H54 (cell line): ENCODE measurements at places on chromosomes 5 and 9.

DNA sequence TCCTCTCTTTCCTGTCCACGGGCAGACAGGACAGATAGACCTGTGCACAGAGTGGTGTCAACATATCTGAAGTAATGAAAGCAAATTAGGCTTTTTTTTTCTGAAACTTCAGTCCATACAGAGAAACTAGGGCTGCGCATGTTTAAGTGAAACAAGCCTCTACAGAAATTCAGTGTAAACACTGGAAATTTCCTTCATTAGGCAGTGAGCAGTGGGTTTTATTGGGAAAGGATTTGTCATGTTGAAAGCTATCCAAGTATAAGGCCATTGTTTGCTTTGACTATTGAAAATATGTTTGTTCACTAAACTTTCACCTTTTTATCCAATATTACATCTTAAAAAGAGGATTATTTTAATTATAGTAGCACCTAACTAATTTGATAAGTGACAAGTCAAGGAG is 161.2 kb downstream of the AOPEP start:
- DNase-seq, result no peak

DNA sequence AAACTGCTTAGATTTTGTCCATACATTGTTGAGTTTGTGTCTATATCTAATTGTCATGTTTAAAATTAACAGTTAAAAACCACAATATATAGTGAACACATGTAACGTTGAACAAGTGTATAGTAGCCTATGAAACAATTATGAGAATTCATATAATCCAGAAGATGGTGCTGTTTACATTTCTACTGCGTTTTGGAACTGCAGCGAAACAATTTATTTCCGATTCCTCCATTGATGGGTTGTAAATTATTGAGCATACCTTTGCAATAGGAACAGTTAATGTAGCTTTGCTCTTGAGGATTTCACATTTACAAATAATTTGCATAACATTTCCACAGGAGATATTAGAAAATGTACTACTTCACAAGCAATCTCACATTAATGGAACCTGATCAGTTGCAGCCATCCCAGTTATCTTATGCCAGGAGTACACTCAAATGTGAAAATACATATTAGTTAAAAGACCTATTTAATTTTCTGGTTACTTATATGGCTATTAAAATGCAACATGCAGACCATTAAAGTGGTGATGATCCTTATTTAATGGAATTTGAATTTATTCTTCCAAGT is 411.8 kb downstream of the CDH10 start:
- DNase-seq, result no peak

GRCh38 chr9:124016175-124017050 is 4.8 kb downstream of the LHX2 start:
- DNase-seq, result no peak

GRCh38 chr9:108904161-108904560 is 29.8 kb downstream of the ELP1 start:
- no peak for DNase-seq

DNA sequence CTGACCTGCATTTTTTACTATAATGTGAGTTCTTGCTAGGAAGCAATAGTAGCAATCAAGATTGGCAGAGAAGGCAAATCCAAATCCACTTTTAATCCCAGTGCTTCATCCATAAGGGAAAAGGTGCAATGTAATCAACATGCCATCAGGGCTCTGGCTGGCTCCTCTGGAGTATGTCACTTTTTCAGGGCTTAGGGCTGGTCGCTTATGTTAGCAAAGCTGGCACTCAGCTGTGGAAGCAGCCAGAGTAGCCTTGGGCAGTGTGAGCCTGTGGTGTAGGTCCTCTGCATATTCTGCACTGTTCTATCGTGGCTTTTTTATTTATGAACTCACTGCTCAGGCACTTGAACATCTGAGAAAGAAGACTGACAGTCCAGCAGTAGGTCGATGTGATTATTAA is 16.1 kb downstream of the ACTBL2 start:
- no peak for DNase-seq

DNA sequence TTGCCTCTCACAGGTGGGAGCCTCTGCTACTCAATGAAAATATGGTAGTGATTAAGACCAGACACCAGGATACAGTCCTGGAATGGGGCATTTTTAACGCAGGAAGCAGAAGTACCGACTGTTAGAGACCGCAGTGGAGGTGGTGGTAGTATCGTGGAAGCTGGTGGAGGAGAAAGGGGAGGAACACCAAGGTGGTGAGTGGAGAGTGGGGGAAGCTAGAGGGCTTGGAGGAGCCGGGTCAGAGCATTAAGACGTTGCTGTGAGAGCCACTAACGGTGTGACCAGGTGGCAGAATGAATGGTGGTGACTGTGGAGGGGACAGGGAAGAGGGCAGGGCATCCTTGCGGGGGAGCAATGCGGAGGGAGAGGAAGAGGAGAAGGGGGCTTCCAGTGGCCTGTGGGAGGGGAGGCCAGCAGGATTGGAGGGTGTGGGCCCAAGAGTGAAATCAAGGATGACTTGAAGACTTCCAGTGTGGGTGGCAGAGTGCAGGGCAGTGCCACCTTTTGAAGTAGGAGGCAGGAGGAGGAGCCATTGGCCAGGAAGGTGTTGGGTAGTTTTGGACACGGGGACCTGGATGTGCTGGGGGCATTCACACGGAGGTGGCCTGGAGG is 1.6 kb upstream of the UBAC1 start:
- DNase-seq, result no peak

DNA sequence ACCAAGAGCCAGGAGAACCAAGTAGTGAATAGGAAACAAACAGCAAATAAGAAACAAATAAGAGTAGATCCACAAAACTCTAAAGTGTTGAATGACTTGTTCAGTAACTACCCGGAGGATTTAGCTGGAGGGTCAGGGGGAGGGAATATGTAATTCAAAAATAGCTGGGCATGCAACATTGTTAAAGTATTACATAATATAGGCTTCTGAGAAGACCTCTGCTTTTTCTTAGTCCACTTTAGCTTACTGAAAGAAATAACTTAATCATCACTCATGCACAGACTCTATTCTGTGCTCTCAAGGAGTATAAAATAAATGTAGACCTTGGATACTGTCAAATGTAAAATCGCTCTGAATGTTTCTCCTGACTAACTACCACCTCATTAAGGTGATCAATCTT is 183.2 kb upstream of the POU5F2 start:
- no peak for DNase-seq

DNA sequence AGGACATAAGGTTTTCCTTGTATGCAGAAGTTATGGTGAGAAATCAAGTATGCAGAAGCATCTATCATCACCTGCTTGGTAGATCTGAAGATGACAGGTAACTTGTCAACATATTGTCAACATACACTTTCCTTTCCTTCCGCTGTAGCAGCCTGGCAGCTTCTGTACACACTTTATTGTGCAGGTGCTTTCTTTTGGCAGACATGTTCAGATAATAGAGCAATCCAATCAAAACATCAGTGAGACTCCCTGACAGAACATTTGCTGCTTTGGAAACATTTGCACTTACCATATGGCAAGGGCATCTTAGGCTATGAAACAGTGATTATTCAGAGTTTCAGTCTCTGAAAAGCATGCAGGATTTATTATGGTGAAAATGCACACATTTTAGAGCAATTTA is 161.1 kb upstream of the CDH12 start:
- DNase-seq, result no peak

- no peak for DNase-seq
Measured at GRCh38 chr5:154753792-154754191, 1.4 kb upstream of the LARP1 start.

DNA sequence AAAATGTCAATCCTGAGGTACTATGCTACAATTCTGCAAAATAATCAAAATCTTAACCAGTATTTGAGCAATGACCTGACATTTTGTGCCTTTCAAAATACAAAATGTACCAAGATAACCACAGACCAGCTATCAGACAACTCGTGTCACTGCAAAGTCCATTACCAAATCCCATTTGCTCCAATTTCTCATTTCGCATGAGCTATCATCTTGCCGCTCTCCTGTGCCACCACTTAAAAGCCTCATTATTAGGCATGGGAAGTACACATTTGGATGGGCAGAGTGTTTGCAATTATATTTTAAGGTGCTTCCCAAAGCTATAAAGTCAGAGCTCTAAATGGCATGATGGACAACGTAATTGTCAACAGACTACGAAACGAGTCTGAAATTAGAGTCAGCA is 205.2 kb downstream of the AGTPBP1 start:
- no peak for DNase-seq

GRCh38 chr5:72691751-72692150 is 124.7 kb upstream of the TNPO1 start:
- DNase-seq, result no peak

- DNase-seq, result no peak
Measured at GRCh38 chr5:58987193-58987592, 404.3 kb downstream of the RAB3C start.

DNA sequence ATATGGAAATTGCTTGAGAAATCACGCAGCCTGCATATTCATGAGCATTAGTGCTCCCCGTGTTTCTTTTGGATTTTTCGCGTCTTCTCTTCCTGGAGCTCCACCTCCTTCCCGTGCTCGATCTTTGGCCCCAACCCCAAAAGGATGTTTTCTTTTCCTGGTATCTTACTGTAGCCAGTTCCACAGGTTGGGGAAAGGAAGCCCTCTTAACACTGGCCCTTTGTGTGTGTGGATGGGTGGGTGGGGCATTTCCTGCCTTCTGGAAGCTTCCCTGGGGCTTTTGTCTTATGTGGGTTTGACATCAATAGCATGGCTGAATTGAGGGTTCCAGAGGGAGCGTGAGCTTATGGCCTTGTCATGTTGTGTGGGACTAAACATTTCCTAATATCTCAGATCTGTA is 21.9 kb downstream of the STXBP1 start:
- no peak for DNase-seq
